ENCODE measurements at places on chromosomes 11 and 22.

GRCh38 chr22:24054356-24054755, 43.3 kb downstream of the CABIN1 start:
- DNase-seq: no peak

GRCh38 chr22:23386822-23387580, 193.1 kb downstream of the IGLL1 start:
- DNase-seq: no peak

DNA sequence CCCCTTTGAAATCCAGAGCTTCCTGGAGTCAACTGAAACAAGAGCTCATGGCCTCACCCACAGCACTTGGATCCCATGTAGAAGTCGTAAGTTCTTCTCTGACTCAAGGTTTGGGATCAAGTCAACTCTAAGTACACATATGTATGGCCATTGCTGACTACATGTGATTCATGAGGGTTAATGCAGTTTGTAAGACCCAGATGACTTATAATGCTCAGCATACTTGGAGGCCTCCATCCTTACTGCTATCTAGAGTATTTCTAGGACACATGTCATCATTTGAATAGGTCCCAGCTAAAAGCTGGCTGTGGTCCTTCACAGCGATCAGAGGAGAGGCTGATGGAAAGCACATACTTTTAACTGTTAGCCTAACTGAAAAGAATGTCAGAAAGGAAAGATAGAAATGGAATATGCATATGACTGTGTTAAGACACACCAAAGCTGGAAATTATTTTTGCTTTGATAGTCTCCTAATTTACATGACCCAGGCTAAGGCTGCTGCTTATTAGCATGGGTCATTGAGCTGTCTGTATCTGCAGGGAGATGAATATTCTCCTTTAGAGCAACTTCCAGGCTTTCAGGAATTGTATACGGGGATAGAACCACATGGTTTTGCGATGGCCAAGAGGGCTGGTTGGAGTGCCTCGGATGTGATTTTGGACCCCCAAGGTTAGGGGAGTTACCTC, 76.3 kb downstream of the NTM start:
- no peak for DNase-seq

DNA sequence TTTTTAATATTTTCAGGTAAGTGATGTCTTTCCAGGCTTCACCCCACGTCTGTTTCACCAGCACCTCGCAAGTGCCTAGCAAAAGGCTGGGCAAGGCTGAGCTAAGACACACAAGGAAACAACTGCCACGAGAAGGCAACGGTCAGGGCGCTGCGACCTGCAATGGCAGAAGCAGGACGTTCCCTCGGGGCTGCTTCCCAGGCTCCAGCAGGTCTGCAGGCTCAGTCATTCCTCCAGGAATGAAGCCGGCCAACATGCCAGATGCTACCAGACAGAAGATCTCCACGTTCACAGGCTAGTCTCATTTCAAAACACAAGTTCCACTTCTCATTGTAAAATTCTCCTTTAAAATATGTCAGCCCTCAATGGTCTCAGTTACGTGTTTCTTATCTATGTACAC, 45.5 kb downstream of the CELSR1 start:
- DNase-seq: no peak

DNA sequence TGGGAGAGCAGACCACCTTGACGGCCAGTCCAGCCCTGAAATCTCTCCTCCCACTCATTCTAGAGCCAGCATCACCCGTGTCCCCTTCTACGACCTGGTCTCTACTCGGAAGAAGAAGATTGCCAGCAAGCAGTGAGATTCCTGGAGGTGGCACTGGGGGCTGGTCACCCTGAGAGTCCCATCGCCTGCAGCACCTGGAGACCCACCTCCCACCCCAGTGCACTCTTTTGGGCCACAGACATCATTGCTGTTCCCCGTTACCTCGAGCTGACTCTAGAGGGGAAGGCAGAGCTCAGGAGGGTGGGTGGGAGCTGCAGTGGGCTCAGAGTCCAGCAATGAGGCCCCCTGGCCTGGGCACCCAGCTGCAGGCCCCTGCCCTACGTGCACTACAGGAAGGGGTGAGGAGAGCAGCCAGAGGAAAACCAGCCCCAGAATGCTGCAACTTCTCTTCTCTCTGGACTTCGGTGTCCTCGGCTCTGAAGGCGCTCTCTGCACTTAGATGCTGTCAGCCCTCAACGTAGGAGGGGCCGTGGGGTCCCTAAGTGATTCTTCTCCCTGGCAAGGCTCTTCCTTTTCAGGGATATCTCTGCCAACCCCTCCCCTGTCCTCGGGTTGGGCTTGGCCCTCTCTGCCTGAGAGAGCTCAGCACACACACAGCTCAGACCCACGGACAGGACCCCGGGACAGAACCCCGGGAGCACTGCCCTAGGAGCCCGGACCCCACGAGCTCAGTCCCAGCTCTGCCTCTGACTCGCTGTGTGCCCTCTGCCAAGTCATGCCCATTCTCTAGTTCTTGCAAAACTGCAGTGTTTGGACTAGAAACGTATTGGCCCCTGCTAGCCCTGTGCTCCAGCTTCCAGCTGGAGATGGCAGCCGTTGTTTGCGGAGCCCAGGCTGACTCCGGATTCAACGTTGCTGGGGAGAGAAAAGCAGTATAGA, 31.3 kb downstream of the CYTH4 start:
- no peak for DNase-seq

- no peak for DNase-seq
These were observed 14.7 kb upstream of the IFT27 start for GRCh38 chr22:36790648-36791047.

DNA sequence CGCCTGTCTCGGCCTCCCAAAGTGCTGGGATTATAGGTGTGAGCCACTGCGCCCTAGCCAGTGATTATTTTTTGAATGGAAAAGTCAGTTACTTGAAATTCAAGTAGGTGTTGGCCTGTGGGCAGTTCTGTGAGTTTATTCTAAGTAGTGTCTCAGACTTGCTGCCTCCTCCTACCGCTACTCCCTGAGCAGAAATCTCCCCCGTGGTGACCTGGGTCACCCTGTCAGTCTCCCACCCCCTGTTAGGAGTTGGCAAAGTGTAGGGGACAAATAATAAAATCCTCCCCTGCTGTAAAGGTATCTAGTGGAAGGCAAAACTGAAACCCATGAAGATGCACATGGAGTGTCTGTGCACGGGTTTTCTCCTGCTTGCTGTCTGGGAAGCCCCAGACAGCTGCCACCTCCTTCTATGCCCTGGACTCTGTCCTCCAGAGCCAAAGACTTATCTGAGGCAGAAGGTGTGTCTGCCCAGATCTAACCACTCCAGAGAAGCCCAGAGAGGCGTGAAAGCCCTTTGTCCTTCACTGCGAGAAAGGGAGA, 26.3 kb downstream of the SNAP29 start:
- DNase-seq: no peak

DNA sequence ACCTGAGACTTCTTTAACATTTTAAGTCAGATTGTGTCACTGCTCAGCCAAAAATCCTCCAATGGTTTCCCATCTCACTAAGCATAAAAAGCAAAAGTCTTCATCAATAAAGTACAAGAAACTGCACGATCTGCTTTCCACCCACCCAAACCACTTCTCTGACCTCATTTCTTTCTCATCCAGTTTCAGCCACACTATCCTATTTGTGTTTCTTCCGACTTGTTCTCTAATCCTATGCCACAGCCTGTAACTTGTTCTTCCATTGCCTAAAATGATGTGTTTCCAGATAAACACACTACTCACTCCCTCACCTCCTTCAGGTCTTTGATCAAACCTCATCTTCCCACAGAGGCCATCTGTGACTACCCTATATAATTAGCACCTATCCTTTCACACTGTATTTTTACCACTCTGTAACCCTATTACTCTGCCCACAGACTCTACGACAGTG, 28.4 kb downstream of the ARHGAP32 start:
- DNase-seq: no peak

DNA sequence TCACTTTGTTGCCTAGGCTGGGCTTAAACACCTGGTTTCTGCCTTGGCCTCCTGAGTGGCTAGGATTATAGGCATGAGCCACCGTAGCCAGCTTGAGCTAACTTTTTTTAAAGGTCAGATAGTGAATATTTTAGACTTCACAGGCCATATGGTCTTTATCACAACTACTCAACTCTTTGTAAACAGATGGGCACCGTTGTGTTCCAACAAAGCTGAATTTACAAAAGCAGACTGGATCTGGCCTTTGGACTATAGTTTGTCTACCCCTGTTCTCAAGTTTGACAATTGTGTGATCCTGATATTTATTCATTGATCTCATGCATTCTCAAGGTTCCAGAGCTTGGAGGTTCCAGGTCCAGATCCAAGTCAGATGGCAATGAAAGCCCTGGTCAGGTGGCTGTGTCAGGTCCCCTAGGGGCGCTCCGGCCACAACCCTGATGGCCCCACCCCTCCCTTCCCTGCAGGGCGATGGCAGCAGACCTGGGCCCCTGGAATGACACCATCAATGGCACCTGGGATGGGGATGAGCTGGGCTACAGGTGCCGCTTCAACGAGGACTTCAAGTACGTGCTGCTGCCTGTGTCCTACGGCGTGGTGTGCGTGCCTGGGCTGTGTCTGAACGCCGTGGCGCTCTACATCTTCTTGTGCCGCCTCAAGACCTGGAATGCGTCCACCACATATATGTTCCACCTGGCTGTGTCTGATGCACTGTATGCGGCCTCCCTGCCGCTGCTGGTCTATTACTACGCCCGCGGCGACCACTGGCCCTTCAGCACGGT, 15.8 kb downstream of the P2RY2 start:
- DNase-seq: no peak

- DNase-seq: no peak
These were observed 405.7 kb downstream of the BUD13 start for GRCh38 chr11:116366980-116367645.

- no peak for DNase-seq
These were observed at the start of gene OR51E2 for GRCh38 chr11:4697585-4697984. TSS of gene OR51E2 (minus strand) at chr11:4697853. CDS start at chr11:4682711, 15,142 bp downstream.

DNA sequence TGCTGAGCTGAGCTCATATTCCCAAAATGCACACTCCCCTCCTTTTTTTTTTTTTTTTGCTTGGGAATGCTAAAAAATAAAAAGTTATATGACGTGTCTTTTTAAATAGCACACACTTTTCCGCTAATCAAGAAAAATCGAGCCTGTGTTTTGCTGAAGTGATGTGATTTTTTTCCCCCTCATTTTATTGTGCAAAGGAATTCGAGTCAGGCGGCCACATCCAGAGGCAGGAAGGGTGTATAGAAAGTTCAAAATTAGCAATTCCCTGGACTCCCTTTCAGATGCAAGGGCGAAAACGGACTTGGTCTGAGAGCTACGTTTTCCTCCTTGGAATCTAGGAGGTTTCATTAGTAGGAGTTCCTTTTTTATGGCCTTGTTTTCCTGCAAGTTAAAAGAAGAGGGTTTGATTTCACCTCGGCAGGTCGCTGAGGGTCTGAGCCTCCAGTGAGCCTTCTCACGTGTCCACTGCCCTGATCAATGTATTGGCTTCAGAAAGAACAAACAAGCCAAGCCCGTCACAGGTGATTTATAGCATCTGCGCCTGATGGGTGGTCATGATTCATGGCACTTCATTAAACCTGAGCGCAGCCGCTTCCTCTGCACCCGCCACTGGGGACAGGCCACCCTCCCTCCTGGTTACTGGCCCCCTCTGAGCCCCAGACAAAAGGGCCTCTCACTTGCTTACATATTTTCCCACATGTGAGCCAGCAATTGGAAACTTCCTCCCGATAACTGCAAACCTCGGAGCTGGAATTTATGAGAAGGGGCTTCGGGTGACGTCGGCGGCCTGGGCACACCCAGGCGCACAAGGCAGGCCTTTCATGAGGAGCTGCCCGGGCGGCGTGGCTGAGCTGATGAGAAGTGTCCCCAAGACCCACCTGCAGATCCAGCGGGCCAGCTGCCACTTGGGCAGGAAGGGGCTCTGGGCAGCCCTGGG, 64.4 kb upstream of the LINC01488 start:
- no peak for DNase-seq

DNA sequence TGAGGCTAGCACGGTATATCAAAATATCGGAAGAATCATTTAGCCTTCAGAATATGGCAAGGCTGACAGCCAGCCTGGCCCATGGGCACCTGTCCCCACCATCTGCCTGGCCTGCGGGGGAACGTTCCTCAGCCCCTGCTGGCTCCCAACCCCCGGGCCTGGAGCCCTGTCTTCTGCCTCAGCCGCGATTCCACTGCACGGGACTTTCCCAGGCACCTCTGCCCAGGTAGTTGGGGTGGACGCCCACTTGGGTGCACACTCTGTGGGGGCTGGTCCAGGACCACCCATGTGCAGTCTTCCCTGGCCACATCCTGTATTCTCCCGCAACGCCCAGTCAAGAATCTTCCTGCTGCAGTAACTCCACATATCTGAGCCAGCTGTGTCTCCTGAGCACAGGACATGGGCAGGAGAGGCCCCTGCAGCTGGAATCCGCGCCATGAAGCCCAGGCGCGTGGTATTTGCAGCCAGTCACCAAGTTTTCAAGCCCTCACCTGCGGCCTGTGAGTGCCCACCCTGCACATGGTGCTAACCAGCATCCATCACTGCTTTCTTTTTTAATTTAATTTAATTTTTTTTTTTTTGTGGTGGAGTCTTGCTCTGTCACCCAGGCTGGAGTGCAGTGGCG, 77.9 kb downstream of the KCNQ1 start:
- no peak for DNase-seq

DNA sequence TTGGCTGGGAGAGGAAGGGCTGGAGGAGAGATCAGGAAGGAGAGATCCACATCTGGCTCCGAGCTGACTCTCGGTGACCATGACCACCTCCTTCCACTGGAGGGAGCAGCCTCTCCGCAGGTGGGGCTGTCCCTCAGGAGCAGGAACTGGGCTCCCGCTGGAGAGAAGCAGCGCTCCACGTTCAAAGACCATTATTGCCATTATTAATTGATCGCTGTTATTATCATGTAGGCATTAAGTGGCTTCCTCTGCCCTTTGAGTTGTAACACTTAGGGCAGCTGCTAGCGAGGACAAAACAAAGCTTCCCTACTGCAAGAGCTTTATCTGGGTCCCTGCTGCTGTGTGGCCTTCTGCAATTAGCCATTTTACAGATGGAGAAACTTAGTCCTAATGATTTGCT, 251.9 kb downstream of the ST3GAL4 start:
- peak; percentile 7 for DNase-seq

GRCh38 chr22:29113319-29113718, 40.5 kb downstream of the KREMEN1 start:
- no peak for DNase-seq

- no peak for DNase-seq
These were observed 66.3 kb downstream of the CABIN1 start for GRCh38 chr22:24077416-24077815.

- no peak for DNase-seq
These were observed 46.3 kb upstream of the SYT13 start for GRCh38 chr11:45332276-45332934.

DNA sequence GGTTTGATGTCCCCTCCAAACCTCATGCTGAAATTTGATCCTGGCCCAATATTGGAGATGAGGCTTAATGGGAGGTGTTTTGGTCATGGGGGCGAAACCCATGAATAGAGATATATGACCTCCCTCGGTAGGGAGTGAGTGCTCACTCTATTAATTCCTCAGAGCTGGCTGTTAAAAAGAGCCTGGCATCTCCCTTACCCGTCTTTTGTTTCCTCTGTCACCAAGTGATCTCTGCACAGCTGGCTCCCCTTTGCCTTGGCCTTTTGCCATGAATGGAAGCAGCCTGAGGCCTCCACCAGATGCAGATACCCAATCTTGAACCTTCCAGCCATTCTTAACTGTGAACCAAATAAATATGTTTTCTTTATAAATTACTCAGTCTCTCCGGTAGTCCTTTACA, 4.5 kb upstream of the CCDC81 start:
- no peak for DNase-seq

GRCh38 chr22:38313384-38313955, 3.8 kb downstream of the CSNK1E start:
- no peak for DNase-seq

- no peak for DNase-seq
These were observed 38.8 kb downstream of the MICAL3 start for GRCh38 chr22:17985606-17986005.

GRCh38 chr11:66663741-66664296, 13.9 kb downstream of the RBM4B start:
- DNase-seq: no peak

- no peak for DNase-seq
These were observed 33.9 kb upstream of the CRYBB3 start for GRCh38 chr22:25165785-25166184.

All from LNCaP clone FGC (cell line).